ENCODE measurements at places on chromosomes 13 and 19.

DNA sequence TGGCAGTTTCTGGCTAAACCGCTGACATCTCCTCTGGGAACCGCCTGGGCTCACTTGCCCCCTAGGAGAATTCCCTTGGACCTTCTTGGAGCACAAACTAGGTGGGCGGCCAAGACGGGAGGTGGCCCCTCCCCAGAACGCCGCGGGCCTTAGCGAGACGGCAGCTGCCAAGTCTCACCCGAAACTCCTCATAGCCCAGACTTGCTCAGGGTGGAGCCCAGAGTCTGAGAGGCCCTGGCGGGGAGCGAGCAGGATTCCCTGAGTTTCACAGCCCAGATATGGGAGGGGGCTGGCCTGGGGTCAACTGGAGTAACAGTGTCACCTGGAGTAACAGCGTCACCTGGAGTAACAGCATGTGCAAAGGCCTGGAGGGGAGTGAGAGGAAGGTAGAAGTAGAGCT, 10.1 kb downstream of the TINCR start:
- DNase-seq = no peak

GRCh38 chr19:28332351-28332750, 880.6 kb downstream of the UQCRFS1 start:
- no peak for DNase-seq

GRCh38 chr19:17450264-17451075, 2.0 kb upstream of the TMEM221 start:
- DNase-seq = no peak

GRCh38 chr13:49620170-49620621, 8.1 kb upstream of the ARL11 start:
- no peak for DNase-seq

DNA sequence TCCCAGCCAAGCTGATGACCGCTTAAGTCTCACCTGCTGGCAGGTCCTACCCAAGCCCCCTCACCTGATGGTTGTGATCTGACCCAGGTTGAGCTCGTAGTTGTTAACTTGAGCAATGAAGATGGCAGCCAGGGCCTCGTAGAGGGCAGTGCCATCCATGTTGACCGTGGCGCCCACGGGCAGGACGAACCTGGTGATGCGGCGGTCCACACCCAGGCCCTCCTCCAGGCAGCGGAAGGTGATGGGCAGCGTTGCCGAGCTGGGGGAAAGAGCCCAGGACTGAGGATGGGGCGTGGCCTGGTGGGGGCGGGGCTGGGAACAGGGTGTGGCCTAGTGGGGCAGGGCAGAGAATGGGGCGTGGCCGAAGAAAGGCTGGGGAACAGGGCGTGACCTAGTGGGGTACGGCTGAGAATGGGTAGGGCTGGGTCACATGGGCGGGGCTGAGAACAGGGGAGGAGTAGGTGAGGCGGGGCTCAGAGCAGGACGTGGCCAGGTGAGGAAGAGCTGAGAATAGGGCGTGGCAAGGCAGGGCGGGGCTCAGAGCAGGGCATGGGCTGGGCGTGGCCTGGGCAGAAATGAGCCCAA, 12.9 kb downstream of the OR7C2 start:
- no peak for DNase-seq

- DNase-seq = peak; percentile 65
These were observed 15.1 kb downstream of the CCDC97 start for GRCh38 chr19:41324921-41325639.

DNA sequence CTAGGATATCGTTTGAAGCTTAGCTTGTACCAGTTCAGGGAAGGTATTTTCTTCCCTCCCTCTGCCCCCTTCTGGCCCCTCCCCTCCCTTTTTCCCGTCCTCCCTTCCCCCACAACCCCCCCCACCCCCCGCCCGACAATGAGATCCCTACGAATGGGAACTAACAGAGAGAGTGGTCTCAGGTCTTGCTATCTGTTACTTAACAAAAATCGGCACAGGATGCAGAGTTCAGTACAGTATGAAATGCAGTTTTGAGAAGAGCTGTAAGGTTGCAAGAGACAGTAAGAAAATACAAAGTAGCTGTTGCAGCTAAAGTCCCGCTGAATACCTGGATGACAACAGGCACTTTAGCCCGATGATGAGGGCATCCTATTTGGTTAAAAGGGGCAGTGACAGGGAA, 3.1 kb upstream of the DACH1 start:
- no peak for DNase-seq

Measured in non-pigmented ciliary epithelial cell (primary cell).